ENCODE measurements at places on chromosomes 13 and 19.

GRCh38 chr13:27632214-27632613 is 10.5 kb downstream of the POLR1D start:
- DNase-seq: no peak

GRCh38 chr19:48969276-48970138 is 4.4 kb downstream of the FTL start:
- no peak for DNase-seq

GRCh38 chr19:44050740-44051649 is 841 bp upstream of the ZNF223 start:
- DNase-seq: no peak

GRCh38 chr13:32107474-32107873 is 75.9 kb downstream of the FRY start:
- DNase-seq: no peak

DNA sequence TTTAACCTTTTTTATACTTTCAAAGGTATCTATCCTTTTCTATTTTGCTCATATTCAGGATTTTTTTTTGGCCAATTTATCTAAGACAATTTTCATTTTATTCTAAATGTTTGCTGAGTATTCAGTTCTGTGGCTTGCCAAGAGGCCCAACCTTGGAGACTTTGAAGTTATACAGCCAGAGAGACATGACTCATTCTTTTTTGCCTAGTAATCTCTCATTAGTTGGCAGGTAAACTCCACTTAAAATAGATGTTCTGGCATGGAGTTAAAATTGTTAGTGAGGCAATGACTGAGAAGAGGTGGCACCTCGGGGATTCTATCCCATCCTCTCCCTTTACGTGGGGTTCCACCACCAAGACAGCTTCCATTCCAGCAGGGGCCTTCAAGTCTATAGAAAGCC is 213.8 kb downstream of the KCTD12 start:
- no peak for DNase-seq

All from GM13977 (cell line).